Stimulated activated CD4-positive, alpha-beta T cell treated with anti-CD3 and anti-CD28 coated beads, Interleukin-15, amount 100 ng/mL, for 1 hour (primary cell): ENCODE measurements at places on chromosomes 16 and 17.

- DNase-seq, result no peak
These were observed 8.7 kb downstream of the C16orf87 start for GRCh38 chr16:46822270-46822669.

GRCh38 chr16:74682556-74682955 is 15.9 kb upstream of the RFWD3 start:
- no peak for DNase-seq

DNA sequence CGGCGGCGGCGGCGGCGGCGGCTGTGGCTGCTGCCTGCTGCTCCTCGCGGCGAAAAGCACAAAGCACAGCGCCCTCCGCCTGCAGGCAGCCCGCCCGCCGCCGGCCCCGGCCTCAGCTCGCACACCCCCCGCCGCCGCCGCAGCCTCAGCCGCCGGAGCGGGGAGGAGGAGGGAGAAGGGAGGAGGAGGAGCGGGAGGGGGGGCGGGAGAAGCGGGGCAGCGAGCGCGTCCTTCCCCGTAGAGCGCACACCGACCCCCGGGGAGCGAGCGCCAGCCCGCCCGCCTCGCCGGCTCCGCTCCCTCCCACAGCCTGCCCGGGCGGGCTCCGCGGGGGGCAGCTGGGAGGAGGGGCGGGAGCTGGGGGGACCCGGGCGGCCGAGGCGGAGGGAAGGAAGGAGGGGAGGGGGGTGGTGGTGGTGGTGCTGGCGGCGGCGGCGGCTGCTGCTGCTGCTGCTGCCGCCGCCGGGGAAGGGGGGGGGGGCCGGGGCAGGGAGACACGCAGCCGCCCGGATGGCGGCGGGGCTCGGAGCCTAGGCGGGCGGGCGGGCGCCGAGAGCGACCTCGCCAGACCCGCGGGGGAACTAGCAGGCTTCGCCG is at the start of gene UBTF:
Gene UBTF (minus strand): TSS at position 60 of the 597 bp plus-strand sequence. CDS start 1,446 bp downstream, outside the sequence.
- DNase-seq, result peak; percentile 58

DNA sequence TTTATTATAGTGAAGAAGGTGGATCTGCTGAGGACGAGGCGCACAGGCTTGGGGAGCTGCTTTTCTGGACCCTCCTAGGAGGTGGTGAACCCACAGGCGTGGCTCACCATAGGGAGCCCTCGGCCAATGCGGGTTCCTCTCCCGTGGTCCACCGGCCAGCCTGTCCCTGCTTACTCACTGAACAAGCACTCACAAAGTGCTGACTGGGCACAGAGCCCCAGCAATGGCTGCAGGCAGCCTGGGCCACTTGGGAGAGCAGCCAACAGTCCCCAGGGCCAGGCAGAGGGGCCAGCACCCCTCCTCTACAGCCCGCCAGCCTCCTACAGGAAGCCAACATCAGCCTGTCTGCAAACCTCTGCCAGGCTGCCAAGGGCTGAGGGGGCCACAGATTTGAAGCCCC is 19.1 kb upstream of the NCBP3 start:
- DNase-seq, result no peak

- no peak for DNase-seq
These were observed 16.9 kb downstream of the ETV4 start for GRCh38 chr17:43528988-43529814.

DNA sequence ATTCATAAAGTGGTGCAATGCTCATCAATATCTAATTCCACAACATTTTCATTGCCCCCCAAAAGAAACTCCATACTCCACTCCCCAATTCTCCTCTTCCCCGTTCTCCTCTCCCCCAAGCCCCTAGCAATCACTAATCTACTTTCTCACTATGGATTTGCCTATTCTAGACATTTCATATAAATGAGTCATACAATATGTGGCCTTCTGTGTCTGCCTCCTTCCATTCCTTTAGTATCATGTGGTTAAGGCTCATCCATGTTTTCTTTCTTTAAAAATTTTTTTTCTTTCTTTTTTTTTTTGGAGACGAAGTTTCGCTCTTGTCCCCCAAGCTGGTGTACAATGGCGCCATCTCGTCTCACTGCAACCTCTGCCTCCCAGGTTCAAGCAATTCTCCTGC is 56.3 kb upstream of the HAS3 start:
- no peak for DNase-seq

GRCh38 chr16:51433599-51433998 is 282.5 kb upstream of the SALL1 start:
- DNase-seq, result no peak

- no peak for DNase-seq
These were observed 4.2 kb upstream of the SBK1 start for GRCh38 chr16:28288114-28288513.

DNA sequence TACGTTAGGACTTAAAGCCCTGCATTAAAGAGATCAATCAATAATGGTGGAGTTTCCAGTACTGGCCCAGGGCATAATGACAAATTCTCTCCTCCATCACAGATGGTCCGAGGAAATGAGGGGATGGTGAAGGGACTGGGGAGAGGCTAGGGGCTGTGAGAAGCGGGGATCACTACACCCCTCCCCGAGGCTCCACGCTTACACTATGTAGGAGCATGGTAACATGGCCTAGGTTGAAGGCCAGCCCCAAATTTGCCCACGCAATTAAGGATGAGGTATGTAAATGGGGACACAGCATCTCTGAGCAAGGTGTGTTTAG is 8.0 kb upstream of the AKTIP start:
- no peak for DNase-seq

- peak; percentile 51 for DNase-seq
These were observed 10.7 kb upstream of the SMTNL2 start for GRCh38 chr17:4573669-4574068.

GRCh38 chr17:79020631-79021301 is 3.2 kb upstream of the C1QTNF1 start:
- DNase-seq, result no peak

GRCh38 chr17:50973557-50974494 is 107.7 kb upstream of the TOB1 start:
- no peak for DNase-seq

DNA sequence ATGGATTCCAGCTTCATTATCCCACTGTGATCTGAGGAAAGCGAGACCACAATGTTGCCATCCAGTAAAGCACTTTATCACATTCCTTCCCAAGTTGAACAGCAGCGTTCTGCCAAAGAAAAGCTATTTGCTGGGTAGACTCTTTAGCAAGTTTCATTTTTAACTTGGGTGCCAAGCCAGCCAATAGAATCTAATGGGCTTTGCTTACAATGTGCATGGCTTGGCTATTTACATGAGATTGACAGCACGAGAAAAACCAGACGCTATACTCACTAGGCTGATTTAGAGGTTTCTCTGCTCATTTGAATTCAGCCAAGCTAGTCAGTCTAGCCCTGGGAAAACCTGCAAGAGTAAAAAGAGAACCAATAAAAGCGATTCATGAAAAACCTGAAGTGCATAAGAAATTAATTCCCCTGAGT is 108.9 kb downstream of the CDH13 start:
- no peak for DNase-seq

DNA sequence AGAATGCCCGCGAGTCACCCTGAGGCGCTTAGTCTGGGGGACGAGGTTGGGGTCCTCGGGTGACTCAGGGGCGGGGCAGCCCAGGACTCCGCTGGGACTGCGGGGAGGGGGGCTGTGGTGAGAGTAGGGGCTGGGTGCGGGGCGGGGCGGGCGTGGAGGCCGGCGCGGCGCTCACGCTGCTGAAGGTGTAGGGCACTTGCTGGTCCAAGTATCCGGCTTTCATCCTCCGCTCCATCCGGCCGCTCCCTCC is 832 bp downstream of the ETV4 start:
- no peak for DNase-seq

GRCh38 chr16:58034774-58035173 is 9.2 kb downstream of the MMP15 start:
- no peak for DNase-seq

DNA sequence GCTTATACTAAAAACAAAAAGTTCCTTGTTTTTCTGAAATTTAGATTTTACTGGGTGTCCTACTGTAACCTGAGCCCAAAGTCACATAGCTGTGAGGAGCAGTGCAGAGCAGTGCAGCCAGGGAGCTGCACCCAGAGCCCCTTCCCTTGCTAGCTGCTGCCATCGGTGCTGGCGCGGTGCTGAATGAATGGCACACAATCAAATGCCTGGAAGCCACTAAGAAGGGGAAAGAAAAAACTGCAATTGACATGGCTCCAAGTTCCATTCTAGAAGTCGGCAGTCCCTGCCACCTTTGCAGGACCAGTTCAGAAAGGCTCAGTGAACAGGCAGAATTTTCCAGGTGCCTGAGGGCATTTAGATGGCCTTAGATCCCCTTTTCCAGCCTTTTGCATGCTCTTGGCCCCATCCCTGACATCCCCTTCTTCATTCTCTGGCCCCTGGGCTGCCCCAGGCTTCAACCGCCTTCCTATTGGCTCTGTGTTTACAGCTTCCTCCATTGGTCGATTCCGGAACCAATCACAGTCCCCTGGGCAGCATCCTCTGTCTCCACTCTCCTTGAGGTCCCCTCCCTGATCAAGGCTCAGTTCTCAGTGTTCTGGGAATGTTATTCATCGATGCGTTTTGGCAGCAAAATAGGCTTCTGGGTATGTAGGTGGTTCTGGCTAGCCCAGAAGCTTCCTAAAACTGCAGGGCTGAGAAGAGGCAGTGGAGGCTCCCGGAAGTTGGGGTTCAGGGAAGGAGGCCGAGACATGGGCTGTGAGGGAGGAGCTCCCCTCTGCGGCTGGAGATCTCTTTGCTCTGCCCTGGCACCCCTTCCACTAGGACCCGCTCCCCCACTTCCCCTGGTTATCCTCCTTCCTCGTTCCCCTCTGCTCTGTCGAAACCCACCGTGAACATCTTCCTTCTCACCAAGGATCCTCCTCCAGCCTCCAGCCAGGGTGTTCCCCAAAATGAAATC is 37.9 kb downstream of the ATP2C2 start:
- no peak for DNase-seq

DNA sequence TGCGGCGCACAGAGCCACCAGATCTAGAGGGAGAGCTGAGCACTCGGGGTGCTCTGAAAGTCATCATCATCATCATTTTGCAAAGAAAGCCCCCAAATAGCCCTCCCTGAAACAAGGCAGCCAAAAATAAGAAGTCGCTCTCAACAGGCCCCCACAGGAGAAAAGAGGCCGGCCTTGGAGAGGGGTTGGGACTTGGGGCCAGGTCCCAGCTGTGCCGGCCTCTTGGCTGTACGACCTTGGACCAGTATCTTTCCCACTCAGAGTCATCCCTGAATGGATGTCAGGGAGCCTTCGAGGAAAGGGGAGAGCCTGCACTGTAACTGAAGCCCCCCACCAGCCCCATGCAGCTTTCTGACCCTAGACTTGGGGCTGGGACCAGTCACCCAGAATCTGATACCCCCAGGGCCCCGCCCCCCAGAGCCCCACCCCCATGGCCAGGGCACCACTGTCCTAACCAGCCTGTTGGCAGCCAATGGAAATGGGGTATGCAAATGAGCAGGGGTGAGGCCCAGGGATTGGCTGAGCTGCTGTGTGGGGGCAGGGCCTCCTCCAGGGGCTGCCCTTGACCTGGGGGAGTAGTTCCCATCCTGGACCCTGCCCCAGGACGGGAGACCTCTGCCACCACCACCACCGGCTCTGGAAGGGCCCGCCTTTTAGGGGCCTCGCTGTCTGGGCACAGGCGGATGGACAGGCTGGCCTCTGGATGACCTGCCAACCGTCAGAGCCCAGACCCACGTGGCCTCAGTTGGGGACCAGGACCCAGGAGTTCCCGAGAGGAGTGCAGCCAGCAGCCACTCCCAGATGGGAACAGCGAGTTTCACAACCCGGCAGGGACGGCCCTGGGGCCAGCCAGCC is 15.4 kb downstream of the ZFPM1 start:
- DNase-seq, result no peak

- no peak for DNase-seq
These were observed 25.5 kb upstream of the CACNG5 start for GRCh38 chr17:66809408-66809807.

- DNase-seq, result no peak
These were observed 744.4 kb upstream of the EEF2KMT start for GRCh38 chr16:5841974-5842373.

DNA sequence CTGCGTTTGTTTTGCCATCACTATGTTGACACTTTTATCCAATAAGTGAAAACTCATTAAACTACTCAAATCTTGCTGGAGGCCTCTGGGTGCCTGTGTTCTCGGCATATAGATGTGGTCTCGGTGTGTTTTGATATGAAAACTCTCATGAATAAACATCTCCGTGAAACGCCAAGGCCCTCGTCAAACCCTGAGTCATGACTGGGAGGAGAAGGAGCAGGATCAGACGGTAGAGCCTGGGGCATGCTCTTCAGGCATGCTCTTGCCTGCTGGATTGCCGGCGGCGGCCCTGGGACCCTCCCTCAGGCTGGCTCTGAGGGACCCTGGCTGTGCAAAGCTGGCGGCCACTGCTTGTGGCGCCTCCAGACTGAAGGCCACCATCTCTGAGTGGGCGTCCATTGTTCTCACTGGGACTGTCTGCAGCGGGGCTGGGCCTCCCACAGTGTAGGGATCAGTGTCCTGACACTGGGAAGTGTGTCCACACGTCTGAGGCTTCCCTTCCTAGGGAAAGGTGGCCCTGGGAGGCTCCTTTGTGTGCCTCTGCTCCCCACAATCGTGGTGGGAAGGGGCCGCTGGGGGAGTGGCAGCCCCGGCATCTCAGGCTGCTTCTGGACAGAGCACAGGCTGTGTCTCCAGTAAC is 1.7 kb upstream of the NPB start:
- no peak for DNase-seq

DNA sequence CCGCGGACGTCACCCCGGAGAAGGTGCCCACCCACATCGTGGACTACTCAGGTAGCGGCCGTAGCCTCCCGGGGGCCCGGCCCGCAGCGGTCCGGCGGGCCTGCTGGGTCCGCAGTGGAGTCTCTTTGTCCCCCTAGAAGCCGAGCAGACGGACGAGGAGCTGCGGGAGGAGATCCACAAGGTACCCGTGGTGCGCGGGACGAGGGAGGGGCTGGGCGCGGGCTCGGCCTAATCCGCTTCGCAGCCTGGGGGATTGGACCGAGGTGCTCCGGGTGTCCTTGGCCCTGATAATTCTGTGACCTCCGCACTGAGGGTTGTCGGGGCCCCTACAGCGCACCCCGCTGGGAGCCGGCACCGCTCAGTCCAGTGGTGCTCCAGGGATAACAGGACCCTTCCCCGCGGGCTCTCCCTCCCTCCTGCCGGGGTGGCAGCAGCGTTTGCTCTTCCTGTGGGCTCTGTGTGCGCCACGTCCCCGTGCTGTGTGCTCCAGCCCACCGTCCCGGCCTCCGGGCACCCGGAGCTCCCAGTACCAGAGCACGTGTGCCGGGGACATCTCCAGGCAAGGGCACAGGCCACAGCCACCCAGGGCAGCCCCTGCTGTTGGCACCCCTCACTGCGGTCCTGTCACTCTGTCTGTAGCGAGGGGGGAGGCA is 713 bp downstream of the RHOT2 start:
- no peak for DNase-seq

DNA sequence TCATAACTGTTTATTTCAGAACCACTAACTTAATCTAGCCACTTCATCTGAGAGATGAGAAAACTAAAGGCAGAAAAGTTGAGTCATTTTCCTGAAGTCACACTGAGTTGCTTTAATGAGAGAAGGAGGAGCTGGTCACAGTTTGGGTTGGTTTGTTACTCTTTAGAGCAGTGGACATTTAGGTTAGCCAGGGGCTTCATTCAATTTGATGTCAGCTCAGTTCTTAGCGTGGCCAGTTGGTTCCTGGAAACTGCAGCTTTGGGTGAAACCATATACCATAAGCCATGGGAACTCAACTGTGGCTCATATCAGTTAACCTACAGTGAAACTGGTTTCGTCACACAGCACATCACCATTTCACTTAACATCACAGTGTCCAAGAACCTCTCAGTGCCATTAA is 59.2 kb upstream of the ADORA2B start:
- no peak for DNase-seq
